ENCODE measurements at places on chromosomes 16 and 17.

- no peak for DNase-seq
These were observed 174.3 kb upstream of the NLRP1 start for GRCh38 chr17:5758651-5759050.

GRCh38 chr16:4481526-4481925 lies 5.3 kb downstream of the HMOX2 start:
- DNase-seq: no peak

DNA sequence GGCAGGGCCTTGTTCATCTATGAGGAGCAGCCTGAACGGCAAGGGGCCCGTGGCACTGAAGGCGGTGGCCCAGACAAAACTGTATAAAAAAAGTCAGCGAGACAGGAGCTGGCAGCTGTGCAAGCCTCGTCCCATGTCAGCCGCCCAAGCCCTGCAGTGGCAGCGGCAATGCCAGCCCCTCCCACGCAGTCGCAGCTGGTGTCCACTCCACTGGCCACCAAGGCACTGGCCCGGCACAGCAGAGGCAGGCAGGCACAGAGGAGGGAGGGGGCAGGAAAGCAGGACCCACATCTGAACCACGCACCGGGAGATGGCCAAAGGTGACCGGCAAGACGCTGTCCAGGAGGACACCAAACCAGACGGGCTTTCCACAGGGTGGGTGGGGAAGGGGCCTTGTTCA lies 15.9 kb upstream of the C16orf95 start:
- DNase-seq: no peak

DNA sequence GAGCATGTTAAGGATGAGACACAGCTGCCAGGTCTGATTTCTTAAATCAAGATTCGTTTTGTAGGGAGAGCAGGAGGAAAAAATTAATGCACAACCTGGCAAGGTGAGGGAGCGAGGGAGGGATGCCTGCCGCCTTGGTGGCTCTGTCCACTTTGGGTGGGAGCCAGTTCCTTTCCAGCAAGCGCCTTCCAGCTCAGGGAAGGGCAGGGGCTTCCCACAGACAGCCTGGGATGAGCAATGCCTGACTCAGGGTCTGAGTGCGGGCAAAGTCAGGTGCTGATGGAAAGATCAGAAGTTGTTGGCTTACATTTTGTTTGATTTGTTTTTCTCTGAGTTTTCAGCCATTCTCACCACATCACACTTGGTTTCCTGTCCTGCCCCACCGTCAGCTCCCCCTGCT lies 220.7 kb downstream of the ENGASE start:
- DNase-seq: no peak

GRCh38 chr17:73855720-73856333 lies 211.6 kb upstream of the SDK2 start:
- no peak for DNase-seq

DNA sequence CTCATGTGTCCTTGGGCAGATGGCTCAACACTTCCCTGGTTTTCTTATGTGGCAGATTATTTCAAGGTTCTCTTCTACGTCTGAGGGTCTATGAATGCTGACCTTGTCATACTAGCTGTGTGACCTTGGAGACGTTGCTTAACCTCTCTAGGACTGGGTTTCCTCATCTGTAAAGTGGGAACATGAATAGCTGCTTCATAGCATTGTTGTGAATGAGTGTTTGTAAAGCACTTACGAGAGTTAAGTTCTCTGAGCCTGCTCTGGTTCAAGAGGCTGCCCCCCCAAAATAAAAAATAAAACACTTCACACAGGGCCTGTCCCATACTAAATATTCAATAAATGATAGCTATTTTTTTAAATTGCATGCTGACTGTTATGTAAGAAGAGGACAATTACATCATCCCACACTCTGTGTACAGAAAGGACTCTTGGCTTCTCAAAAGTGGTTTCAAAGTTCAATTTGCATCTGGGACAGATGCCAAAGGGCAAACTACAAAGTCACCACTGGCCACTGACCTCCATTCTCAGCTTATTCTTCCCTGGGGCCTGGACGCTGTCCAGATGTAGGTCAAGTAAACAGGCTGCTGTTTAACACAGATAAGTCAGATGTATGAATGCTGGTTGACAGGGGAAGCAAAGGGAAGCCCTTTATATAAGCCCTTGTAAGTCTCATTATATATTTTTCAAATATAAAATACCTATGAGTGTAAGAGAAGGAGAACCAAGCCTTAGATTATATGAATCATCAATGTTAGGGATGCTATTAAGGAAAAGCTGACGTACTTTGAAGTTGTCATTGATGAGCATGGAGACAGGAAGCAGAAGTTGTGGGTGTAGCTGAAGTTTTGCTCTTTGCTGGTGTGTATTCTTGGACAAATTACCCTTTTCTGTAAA lies 15.4 kb upstream of the NDEL1 start:
- DNase-seq: no peak

DNA sequence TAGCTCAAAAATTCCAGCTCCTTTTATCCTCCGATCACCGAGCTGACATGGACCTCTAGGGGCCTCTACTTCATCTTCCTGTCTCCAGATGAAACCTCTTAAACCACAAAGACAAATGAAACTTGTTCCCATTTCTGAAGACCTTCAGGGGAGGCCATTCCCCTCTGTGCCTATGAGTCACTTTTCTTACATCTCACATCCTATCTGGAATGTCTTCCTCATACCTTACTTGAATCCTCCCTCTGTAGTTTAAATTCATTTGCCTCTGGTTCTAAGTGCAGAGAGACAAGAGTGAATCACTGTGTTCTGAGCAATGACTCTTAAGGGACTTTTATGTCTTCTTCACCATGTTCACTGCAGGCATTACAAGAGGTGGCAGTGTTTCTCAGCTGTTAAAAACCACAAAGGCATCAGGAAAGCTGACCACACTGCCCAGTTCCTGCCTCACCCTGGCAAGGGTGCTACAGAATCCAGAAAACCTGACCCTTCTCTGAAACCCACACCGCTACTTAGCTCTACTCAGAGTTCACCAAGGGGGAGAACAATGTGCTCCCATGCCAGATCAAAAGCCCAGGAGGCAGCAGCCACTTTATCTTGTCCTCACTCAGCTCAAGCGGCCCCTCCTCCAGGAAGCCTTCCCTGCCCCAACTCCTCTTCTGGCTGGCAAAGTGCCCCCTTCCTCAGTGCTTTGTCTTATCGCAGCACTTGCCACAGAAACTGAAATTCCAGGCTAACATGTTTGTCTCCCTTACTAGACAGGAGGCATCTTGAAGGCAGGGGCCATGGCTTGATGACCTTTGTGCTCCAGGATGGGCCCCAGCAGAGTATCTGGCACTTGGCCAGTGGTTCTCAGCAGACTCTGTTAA lies 6.4 kb downstream of the CUEDC1 start:
- peak; percentile 83 for DNase-seq

- no peak for DNase-seq
These were observed 17.9 kb upstream of the GPT2 start for GRCh38 chr16:46866286-46866685.

DNA sequence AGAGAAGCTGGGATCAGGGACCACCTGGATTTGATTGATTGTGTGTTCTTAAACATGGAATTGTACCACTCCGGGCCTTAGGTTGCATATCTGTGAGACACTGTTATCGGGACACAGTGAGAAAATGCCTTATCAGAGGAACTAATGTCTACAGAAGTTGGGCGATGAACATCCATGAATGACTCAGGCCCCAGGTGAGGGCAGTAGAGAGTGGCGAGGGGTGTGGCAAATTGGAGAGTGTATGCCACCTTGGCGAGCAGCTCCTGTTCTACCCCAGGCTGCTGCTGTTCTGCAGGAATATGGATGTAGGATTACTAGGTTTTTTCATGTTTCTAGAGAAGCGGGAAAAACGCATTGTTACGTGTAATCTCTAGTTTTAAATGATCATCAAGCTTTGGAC lies 38.8 kb downstream of the CLEC16A start:
- DNase-seq: no peak

GRCh38 chr16:28182183-28182582 lies 29.6 kb downstream of the XPO6 start:
- DNase-seq: no peak

DNA sequence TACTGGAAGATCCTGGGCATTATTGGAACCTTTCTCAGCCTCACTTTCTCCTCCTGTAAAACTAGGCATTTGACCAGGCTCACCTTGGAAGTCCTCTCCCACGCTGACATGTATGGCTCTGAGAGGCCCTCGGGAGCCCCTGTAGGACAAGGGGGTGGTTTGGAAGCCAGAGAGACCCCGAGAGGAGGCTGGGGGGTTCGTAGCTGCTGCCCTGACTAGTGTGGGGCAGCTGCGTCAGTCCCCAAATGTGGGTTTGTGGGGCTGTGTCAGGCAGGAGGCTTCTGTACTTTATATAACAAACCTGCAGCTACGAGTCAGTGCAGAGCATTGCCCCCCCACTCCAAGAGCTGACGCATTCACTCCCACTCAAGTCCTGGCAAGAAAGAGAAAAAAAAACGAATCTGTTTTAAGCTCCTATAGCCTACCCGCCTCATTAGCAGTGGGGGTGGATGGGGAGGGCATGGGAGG lies 1.8 kb downstream of the CX3CL1 start:
- no peak for DNase-seq

DNA sequence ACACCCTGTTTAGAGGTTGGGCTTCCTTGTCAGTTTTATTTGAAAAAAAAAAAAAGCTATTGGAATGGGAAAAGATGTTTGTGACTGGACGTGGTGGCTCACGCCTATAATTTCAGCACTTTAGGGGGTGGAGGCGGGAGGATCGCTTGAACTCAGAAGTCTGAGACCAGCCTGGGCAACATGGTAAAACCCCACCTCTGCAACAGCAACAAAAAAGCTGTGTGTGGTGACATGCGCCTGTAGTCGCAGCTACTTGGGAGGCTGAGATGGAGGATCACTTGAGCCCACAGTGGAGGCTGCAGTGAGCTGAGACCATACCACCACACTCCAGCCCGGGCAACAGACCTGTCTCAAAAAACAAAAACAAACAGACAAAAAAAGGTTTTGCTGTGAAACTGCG lies 66.1 kb upstream of the SIAH1 start:
- no peak for DNase-seq

DNA sequence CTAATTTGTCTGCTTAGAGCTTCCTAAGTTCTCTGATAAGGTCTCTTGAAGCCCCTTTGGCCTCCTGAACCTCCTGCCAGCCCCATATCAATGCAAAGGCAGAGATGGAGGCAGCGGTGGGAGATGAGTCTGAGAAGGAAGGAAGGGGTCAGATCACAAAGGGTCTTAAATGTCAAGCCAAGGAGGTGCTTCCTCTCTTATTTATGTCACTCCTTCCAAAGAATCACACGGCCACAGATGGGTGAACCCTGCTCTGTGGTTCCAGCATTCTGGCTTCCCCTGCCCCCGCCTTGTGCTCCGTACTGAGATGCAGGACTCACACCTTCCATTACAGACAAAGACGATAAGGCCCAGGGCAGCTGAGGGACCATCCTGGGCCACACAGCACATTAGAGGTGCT lies 96.3 kb downstream of the GSG1L start:
- DNase-seq: no peak

- DNase-seq: peak; percentile 4
These were observed 19.2 kb downstream of the GJD3 start for GRCh38 chr17:40345161-40345993.

GRCh38 chr16:13109171-13109570 lies 207.8 kb downstream of the SHISA9 start:
- DNase-seq: no peak

- DNase-seq: no peak
These were observed 435.5 kb downstream of the MAF start for GRCh38 chr16:79165079-79165478.

GRCh38 chr17:5694551-5694950 lies 110.2 kb upstream of the NLRP1 start:
- no peak for DNase-seq

DNA sequence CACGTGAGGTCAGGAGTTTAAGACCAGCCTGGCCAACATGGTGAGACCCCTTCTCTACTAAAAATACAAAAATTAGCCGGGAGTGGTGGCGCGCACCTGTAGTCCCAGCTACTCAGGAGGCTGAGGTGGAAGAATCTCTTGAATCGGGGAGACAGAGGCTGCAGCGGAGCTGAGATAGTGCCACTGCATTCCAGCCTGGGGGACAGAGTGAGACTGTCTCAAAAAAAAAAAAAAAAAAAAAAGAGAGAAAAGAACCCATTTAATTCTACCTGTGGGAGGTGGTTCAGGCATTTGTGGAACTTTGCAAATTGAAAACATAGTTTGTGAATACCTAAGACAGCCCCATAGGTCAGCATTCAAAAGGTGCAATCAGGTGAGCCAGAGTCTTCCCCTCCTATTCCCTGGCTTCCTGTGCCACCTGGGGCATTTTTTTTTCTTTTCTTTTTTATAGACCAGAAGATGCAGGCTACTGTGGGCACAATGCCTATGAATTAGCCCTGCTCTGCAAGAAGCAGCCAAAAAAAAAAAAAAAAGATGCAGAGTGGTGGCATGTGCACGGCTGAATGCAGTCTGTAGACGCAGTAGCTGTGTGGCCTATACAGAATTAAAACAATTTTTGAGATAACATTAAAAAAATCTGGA lies 9.1 kb upstream of the SOCS3 start:
- DNase-seq: no peak

DNA sequence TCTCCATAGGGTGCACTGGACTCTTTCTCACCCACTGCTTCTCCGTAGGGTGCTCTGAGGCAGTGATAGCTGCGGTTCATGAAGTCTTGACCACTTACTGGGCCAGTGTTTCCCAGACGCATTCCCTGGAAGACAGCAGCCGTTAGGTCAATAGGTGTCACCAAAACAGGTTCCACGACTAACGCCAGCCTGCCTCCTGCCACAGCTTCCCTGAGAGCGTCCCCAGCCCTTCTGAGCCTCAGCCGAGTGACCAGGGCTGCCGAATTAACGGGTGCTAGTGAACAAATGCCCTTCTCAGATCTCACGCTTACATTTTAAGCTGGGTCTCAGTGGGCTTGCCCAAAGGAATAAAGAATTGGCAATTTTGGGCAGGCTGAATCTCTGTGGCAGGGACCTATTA lies 188.7 kb upstream of the TNRC6C start:
- no peak for DNase-seq

DNA sequence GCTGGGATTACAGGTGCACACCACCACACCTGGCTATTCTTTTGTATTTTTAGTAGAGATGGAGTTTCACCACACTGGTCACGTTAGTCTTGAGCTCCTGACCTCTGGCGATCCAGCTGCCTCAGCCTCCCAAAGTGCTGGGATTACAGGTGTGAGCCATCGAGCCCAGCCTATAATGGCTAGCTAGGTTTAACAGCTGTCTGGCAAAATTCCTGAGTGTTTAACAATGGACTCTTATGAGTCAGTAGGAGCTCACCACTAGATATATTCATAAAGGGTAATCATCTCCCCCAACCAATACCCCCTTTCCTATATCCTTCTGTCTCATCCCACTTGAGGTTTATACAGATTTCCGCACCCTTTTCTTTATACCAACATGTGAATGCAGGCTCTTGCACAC lies 91.5 kb upstream of the CDH13 start:
- DNase-seq: no peak

- DNase-seq: no peak
These were observed 66.7 kb downstream of the RPGRIP1L start for GRCh38 chr16:53636978-53637377.

DNA sequence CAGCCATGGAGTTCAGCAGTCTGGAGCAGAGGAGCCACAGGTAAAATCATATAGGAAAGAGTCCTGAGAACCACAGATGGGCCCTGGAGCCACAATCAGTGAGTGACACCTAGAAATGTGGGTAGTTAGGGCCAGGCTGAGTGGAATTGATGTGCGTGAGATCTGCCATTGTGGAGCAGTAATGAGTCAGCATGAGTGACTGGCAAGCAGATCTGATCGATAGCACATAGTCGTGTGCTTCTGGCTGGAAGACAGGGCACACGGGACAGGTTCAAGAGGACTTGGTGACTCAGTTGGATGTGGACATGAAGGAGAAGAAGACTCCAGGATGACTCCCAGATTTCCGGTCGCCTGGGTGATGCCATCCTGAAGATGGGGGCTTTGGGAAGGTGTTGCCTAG lies 12.3 kb downstream of the ADORA2B start:
- DNase-seq: no peak

- no peak for DNase-seq
These were observed 1.1 kb downstream of the ATP2A1 start for GRCh38 chr16:28879261-28879840.

Measured in amniotic stem cell (primary cell).